Stimulated activated CD4-positive, alpha-beta T cell treated with anti-CD3 and anti-CD28 coated beads, Interleukin-12 subunit alpha, Interleukin-12 subunit beta, amount 100 ng/mL, for 4 hours (primary cell): ENCODE measurements at places on chromosomes 5 and 9.
A peak's percentile ranks its signal among the peaks of the same experiment; 100 is the strongest.

DNA sequence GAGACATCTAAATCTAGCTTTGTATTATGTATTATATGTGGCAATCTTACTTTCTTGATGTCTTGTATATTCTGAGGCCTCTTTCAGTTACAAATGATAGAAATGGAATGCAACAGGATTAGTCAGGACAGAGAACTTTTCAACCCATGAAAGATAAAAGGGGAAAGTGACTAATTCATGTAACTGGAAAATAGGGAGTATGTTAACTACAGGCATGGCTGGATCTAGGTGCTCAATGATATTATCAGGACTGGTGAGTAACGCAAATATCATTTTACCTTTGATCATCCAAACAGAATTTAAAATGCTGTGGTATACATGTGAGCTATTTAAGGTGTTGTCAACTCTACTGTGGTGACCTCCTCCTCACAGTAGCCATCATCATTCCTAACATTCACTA lies 215.7 kb upstream of the GLRA1 start:
- no peak for DNase-seq

- no peak for DNase-seq
These were observed 19.6 kb downstream of the TNC start for GRCh38 chr9:115098226-115098965.

DNA sequence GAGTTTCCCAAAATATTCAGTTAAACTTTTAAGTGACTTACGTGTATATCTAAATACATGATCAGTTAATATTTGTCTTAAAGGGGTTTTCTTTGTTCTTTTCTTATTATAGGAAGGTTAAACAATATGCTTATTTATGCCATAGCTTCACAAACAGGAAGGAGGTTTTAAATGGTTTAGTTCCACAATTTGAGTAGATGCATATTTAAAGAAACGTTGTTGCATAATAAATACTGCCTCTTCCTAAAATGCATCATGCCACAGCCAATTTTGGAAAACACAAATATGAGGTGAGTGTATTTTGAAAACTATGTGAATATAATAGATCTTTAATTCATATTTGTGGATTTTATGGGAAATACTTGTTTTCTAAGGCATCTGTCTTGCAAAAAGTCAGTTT lies 2.5 kb upstream of the ADRB2 start:
- no peak for DNase-seq

GRCh38 chr5:141512911-141513626 lies 24.2 kb downstream of the PCDHGC5 start:
- DNase-seq = peak; percentile 25

DNA sequence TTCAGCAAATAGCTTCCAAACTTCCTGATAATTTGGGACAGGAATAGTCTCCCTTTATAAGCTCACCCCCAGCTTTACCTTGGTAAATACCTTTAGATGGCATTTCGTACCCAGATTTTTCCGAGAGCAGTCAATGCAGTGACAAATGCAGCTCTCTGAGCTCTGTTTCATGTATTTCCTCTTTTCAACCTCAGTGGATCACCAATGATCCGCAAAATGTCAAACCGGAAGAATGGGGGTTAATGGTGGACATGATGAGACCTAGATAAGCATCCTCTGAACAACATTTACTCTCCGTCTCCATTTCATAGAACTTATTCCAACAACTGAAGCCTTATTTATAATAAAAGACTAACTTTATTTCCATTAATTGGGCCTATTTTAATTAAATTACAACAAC lies 227.3 kb downstream of the MCTP1 start:
- DNase-seq = no peak

DNA sequence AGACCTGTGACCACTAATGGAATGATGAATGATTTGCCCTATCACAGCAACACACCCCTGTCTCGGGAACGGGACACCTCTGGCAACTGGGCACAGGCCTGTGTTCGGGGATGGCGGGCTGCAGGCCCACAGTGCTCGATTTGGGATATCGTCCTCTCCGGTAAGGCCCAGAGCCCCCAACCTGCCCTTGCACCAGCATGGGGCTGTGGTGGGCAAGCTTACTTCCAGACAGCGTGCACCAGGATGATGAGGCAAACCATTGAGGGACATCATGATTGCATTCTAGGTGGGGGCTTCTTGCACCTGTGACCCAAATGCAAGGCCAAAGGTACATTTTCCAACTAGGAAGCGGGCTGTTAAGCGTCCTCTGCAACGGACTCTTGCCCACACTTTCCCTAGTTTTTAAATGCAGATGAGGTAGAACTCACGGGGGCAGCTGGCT lies 275.4 kb downstream of the FSTL4 start:
- DNase-seq = no peak

DNA sequence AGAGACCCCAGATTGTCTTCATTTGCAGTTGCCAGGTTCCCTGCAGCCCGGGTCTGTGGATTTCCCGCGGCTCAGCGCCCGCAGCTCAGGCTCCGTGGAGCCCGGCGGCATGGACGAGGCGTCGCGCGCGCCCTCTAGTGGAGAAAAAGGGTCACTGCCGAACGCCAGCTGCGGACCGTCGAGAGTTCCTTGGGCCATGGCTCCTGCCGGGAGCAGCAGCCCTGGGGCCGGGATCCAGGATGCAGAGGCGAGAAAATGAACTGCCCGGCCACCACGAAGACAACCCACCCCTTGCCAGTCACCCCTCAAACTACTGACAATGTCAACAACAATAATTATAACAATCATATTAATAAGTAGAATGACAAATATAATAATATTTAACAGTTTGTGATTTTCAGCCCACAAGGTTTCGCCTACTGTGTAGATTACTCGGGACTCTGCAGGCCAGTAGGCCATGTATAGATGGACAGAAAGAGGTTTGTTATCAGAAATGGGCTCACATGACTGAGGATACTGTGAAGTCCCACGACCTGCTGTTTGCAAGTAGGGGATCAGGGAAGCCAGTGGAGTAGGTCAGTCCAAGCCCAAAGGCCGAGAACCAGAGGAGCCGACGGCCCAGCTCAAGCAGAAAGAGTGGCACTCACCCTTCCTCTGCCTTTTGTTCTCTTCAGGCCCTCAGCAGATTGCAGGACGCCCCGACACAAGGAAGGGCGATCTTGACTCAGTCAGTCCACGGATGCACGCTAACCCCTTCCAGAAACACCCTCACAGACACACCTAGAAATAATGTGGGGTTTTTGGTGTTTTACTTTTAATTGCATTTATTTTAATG lies 43.1 kb downstream of the BOD1 start:
- peak; percentile 63 for DNase-seq

DNA sequence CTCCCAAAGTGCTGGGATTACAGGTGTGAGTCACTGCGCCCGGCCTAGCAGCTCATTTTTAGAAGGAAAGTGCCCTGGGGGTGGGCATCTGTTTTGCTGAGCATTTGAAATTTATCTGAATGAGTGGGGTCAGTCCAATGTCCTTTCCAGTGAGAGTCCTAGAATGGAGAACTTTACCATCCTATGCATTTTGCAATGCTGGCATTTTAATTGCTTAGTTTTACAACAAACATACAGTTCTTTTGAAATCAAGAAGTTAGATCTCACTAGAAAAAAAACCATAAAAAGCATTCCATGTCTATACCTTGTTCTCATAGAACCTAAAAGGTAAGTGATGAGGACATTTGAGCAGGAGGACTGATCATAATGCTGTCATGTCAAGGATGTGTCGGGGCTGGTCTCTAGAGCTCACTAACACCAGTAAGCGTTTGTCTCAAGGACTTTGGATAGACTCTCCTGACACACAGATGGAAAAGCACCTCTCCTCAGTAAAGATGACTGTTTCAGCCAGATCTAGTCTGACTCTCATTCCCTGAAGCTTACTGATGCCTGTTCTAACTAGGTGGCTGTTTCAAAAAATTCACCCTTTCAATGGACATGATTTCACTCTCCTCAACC lies 83.9 kb downstream of the DCP2 start:
- no peak for DNase-seq

- DNase-seq = no peak
These were observed 40.7 kb upstream of the CTXN3 start for GRCh38 chr5:127608077-127608660.

DNA sequence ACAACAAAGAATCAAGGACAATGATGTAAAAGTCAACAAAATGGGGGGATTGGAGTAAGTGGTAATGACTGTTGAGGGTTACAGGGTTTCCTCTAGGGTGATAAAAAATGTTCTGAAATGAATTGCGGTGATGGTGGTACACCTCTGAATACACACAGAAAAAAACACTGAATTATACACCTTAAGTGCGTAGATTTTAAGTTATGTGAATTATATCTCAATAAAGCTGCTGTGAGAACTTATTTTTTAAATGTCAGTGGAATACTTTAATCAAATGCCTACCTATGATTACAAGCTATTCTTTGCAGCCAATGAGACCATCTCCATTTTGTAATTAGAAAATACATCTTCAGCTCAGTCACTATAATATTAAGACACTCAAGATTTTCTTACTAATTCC lies 53.5 kb downstream of the ZNF608 start:
- no peak for DNase-seq

- DNase-seq = no peak
These were observed 426.8 kb upstream of the CDH9 start for GRCh38 chr5:27465140-27465539.

- no peak for DNase-seq
These were observed 44.7 kb upstream of the VCAN start for GRCh38 chr5:83426855-83427254.

DNA sequence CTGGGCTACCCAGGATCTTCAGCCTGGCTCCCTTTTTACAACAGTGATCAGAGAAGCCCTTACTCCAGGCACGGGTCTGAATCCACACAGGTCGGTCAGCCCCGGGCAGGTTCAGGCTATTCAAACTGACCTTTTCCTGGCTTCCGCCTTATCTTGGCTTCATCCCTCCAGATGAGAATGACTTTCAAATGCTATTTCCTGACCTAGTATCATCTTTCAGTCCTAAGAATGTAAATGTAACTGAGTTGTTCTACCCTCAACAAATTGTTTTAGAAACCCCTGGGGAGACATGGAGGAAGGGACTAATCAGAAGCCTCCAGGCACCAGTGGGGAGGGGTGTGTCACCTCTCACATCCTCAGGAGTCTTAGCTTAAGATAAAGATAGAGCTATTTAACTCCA lies 213.2 kb downstream of the EPB41L4A start:
- no peak for DNase-seq

GRCh38 chr5:177176175-177176711 lies 42.7 kb downstream of the NSD1 start:
- no peak for DNase-seq

- no peak for DNase-seq
These were observed 550.0 kb downstream of the BNC2 start for GRCh38 chr9:16320338-16320902.

DNA sequence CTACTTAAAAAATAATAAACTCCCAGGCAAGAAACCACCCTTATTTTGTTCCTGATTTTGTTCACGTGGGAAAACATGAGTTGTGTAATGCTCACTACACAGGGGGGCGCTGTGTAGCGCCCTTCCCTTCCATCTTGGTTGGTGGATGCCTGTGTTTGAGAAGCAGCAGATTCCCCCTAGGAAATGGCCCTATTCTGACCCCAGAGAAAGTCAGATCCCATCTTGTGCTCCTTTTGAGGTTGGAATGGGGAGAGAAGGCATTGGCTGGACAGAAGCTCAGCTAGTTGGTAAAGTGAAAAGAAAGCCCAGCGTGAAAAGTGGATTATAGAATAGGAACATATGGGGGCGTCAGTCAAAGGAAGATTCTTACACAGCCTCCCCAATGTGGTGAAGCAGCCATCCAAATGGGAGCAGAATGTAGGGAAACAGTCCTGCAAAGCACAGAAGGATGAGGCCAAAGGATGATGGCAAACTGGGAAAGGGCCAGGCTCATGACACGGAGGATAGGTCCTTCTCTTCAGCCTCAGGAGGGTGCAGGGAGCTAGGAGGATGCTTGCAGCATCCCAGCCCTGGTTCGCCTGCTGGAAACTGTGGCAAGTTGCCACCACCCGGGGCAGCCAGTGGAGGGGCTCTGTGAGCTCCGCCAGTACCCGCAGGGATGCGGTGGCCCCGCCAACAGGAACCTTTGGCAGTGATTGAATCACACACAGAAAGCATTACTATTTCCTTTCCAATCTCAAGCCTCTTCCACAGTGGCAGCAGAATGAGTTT lies 314.2 kb upstream of the DAP start:
- DNase-seq = no peak
